ENCODE measurements at places on chromosomes 1 and 21. TPM values are rescaled to one million over a fixed set of nuclear protein-coding genes. Genes with fewer than 3 reads are reported as not detected.

The LIN28A gene
- total RNA-seq = 1,384 TPM

- no peak for DNase-seq
These were observed 188.4 kb upstream of the DMRTA2 start for GRCh38 chr1:50611675-50612074.

DNA sequence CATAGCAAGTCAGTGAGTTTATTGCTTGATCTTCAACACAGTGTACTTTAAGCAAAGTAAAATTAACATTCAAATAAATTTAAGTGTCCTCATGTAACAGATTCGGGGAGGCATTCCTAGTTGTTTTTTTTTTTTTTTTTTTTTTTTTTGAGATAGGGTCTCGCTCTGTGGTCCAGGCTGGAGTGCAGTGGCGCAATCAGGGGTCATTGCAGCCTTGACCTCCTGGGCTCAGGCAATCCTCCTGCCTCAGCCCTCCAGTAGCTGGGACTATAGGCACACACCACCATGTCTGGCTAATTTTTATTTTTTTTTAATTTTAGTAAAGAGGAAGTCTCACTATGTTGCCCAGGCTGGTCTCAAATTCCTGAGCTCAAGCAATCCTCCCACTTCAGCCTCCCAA is 22.8 kb downstream of the OSBPL9 start:
- DNase-seq = no peak

DNA sequence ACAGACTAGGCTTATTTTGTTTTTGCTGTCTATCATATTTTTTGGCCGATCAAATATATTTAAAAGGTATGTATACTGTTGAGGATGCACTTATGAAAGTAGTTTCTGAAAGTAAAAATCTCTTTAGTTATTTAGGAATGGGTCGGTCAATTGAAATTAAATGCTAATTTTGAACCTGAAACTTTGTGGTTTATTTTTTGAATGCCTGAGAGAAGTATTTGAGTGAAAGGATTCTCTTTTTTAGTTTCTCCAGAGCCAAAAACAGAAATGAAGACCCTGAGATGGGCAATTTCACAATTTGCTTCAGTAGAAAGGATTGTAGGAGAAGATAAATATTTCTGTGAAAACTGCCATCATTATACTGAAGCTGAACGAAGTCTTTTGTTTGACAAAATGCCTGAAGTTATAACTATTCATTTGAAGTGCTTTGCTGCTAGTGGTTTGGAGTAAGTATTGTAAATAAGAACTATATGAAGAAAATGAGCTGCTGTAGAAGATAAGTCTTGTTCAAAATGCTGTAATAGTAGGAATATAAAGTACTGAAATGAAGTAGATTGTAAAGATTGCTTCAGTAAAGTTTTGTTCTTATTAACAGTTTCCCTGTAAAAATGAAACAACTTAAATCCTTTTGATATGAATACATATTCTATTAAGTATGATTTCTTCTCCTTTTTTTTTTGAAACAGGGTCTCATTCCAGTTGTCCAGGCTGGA is 11.5 kb downstream of the USP1 start:
- DNase-seq = no peak

DNA sequence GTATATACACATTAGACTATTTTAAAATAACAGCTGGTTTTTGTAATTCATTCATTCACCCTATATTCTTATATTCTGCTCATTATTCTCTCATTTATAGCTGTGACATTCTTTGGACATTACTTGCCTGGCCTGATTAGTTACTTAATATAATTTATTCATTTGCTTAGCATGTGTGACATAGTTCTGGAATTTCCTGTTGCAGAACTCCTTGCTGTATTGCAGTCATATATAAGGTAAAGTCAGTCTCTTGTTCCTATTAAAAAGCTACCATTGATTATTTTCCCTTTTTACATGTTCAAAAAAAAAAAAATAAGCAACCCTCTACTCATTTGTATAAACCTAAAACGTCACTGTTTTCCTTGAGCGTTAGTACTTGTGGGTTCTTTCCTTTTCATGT is 23.9 kb downstream of the GNAT2 start:
- DNase-seq = no peak

GRCh38 chr1:154729577-154729976 is 121.6 kb upstream of the ADAR start:
- no peak for DNase-seq

DNA sequence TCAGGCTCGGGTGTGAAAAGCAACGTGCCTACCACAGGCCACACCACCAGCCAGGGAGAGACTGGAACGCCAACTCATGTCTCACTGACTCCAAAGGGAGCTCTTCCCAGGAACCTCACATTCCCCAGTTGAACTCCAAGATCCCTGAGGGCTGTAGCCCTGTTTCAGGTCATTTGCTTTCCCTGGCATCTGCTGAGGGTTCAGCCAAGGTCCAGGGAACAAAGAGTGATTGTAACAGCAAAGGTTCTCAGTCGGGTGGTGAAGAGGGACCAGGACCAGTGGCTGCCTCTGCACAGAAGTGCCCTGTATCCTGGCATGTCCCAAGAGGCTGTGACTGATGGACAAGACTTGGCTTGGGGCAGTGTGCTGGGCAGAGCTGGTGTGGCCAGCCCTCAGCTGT is 42.8 kb downstream of the GRIK3 start:
- no peak for DNase-seq

DNA sequence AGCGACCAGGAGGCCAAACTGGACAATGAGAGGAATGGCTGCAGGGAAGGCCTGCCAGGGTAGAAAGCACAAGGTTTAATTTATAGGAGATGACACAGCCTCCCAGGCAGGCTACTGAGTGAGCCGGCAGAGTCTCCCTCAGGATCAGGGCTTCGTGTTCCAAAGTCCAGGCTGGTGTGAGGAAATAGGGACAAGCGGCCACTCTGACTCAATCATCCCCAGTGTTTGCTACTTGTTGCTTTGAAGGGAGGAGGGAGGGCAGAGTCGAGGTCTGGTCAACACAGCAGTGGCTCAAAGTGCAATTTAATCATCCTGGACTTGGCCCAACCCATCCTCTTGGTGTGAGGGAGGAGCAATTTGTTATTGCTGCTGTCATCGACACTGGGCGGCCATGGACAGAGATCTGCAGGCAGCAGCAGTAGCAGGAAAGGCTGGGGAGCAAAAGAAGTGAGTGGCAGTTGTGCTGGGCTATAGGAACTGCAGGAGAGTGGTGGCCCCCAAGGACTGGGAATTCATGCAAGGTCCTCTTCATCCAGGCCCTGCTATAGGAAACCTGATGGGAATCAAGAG is 27.5 kb downstream of the TBX15 start:
- no peak for DNase-seq

- DNase-seq = no peak
These were observed 154.7 kb downstream of the CACNA1E start for GRCh38 chr1:181637998-181638397.

DNA sequence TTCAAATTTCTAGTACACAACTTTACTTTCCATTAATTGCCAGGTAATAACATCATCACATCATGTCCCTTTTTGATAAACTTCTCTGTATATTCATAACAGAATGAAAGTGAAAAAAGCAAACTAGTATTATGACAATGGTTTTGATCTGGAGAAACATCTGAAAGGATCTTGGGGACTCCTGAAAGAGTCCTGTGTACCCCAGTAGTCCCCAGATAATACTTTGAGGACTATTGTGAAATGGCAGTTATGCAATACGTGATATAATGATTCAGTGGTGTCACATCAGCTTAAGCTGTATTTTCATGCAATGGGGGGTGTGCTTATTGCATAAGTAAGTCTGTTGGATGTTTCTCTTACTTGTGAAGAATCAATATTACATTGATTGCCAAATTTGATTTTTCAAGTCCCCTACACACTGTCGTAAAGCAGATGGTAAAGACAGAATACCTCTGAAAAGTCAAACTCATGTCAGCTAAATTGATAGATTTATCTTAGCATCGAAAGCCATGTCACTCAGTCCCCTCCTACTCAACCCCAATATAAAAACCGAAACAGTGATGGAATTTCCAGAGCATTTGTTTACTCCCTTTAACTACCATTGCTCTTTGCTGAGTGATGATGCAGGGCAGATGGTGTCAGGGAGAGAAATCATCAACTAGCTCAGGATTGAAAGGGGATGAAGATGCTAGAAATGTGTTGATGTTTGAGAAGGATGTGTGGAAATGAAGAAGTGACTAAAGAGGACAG is 146.7 kb upstream of the C1orf105 start:
- no peak for DNase-seq

The CD247 gene
- total RNA-seq = 1.5 TPM

- DNase-seq = no peak
These were observed 241.5 kb downstream of the FOXD2 start for GRCh38 chr1:47679301-47679791.

- no peak for DNase-seq
These were observed 33.8 kb downstream of the HS2ST1 start for GRCh38 chr1:86948212-86948611.

- DNase-seq = no peak
These were observed 89.7 kb downstream of the ITSN1 start for GRCh38 chr21:33732038-33732437.

The TRNP1 gene
- 2.0 TPM for total RNA-seq

GRCh38 chr1:113898241-113898814 is 6.3 kb downstream of the AP4B1 start:
- no peak for DNase-seq

- DNase-seq = peak; percentile 46
These were observed 992 bp downstream of the TENT5C start for GRCh38 chr1:117606649-117607430.

DNA sequence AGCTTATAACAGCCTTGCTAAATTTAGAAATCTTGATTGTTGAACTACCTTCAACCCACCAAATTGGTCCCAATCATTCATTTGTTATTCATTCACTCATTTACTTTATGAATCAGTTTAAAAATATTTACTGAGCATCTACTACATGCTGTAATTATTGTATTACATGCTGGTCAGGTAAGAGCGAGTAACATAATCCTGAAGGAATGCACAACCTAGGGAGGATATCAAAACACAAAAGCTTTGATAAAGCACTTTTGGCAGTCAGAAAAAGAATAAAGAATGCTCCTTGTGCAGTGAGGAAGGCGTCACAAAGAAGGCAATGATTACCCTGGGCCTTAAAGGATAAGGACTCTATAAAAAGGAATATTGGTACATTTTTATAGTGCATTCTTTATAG is 518.9 kb upstream of the NR5A2 start:
- DNase-seq = no peak

GRCh38 chr1:103144681-103145080 is 36.4 kb upstream of the COL11A1 start:
- DNase-seq = no peak

The ESPN gene
- total RNA-seq = 11.0 TPM

DNA sequence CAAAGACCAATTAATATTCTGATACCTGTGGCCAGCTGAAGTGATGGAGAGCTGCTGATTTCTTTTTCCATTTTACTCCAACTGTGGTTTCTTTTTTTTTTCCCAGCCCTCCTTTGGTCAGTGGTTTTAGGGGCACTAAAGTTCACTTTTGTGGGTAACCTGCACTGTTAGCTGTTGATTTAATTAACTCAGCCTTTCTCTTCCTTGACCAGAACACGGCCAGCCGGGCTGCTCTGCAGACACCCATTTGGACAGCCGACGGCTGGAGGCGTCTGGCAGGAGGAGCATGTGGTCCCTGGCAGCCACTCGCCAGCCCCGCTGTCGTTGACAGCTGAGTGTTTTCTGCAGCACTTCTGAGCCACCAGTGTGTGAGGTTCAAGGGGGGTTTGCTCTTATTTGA is 136.2 kb upstream of the RUNX3 start:
- DNase-seq = no peak

GRCh38 chr1:58451560-58452191 is 94.8 kb downstream of the OMA1 start:
- no peak for DNase-seq

GRCh38 chr1:110243146-110243545 is 33.0 kb downstream of the KCNC4 start:
- DNase-seq = no peak

DNA sequence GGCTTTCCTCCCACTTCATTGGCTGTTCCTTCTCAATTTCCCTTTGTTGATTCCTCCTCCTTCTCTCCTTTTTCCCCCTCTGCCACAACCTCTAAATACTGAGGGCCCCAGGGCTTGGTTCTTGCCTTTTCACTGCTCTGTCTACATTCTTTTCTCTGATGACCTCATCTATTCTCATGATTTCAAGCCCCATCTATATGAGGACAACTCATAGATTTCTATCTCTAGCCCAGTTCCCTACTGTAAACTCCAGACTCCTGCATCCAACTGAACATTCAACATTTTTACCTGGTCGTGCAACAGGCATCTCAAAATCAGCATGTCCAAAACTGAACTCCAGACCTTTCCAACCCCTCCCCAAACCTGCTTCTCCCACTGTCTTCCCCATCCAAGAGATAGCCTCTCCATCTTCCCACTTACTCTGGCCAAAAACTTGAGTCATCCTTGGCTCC is 11.5 kb upstream of the SLC9A1 start:
- DNase-seq = no peak

- no peak for DNase-seq
These were observed 7.5 kb upstream of the KRTAP23-1 start for GRCh38 chr21:30355906-30356305.

The SMCP gene
- not detected for total RNA-seq

- DNase-seq = no peak
These were observed 585.8 kb upstream of the ZRANB2 start for GRCh38 chr1:71666609-71667008.

The KCNJ9 gene
- total RNA-seq = 0.09 TPM

DNA sequence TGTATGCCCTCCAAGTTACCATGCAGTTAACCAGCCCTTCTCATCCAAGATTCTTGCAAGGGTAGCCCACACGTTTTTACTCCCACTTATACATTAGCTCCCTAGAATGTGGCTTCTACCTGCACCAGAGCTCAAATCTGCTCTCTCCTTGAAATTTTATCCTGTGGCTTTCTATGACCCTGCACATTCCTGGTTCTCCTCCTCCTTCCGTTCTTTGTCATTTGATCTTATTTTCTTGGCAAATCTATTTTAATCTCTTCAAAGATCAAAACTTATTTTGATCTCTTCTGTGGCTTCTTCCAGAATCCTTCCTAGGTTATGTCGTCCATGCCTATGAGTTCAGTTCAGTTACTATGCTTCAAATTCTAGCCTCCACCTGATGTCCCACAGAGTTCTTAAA is 115.6 kb upstream of the GUCA2B start:
- DNase-seq = no peak

GRCh38 chr1:207752456-207752998 is 673 bp downstream of the CD46 start:
- peak; percentile 42 for DNase-seq

DNA sequence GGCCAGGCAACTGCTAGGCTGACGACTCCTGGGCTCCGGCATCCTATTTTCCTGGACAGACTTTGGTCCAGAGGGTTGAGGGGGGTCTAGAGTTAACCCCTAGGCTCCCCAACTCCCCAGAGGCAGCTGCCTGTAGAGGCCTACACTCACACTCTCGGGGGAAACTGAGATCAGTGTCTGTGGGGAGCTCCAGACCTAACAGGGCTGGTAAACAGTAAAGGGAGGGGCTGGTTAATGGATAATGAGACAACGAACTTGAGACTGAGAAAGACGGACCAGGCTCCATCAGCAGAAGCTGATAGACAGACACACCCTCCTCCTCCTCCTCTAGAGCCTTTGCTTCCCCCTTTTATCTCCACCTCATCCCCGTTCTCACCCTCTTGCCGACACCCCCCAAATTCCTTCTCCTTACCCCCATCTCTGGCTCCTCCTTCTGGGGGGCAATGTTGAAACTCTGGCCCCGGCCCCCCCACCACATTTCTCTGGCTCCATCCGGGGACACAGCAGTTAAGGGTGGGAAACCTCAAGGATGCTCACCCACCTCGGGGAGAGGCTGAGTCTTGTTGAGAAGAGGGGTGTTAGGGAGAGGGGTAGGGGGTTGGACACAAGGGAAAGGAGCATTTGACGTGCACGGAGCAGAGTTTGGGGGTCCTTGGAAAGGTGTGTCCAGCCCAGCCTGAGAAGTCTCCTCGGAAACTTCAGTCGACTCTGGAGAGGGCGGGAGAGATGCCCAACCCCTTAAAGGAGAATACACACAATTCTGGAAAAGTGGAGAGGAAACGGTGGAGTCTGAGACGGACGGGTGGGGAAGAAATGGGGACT is at the start of gene MTMR11:
MTMR11 (minus strand) TSS at position 710 of the 822 bp plus-strand sequence; CDS start at position 478, 232 bp downstream.
- peak; percentile 23 for DNase-seq
